B cell (primary cell): ENCODE measurements at places on chromosomes 7 and 10.
A peak's percentile ranks its signal among the peaks of the same experiment; 100 is the strongest.

DNA sequence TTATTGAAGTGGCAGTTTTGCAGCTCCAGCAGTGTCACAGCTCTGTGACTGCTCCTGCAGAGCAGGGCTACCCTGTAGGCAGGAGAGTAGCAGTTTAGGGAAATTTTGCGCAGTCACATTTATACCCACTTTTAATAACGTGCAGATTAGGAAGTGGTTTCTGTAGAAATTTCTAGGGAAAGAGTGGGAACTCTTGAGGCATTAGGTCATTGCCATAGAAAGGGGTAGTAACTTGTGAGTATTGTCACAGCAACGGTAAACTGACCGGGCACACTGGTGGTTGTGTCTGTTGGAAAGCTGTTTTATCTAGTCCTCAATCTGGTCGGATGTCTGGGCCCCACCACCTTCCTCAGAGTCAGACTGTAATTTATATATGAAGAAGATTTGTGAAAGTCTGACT, 51.9 kb downstream of the CDC14C start:
- no peak for DNase-seq

DNA sequence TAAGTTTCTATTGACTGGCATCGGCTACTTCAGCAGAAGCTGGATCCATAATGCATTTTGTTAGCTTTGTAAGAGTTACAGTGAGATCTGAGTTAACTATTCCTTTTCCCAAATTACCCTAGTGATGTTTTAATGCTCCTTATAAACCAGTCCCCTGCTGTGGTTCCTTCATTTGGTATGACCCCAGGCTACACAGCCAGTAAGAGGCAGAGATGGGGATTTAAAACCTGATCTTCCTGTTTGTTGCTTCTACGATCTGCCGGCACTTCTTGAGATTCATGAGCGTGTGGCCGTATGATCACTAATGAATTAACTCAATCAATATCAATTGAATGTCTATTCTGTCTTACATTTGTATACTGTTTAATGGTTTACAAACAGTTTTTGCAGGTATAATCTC, 86.1 kb downstream of the CACNB2 start:
- no peak for DNase-seq

DNA sequence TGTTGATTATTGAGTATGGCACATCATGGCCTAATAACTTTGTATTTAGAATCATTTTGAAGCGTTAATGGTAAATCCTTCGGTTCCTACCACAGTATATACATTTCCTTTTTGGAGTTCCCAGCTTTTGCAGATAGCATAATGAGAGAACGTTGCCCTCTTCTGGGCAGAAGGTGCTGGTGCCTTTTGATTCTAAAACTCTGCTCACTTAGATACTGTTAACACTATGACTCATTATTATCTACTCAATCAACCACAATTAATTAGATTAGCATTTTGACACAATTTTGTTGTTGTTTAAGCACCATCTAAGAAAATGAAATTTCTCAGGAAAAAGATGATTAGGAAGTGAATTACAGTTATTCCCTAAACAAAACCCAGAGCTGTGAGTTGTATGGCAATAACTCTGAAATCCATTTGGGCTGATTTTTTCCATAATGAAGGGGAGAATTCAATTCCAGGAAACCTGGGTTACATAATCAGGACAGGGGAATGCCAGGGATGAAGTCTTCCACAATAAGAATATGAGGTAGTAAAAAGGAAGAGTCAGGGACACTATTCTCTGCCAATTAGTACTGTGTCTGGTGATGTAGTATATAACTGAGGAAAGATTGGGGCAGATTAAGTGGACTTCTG, 11.5 kb upstream of the DLD start:
- DNase-seq, result peak; percentile 52

DNA sequence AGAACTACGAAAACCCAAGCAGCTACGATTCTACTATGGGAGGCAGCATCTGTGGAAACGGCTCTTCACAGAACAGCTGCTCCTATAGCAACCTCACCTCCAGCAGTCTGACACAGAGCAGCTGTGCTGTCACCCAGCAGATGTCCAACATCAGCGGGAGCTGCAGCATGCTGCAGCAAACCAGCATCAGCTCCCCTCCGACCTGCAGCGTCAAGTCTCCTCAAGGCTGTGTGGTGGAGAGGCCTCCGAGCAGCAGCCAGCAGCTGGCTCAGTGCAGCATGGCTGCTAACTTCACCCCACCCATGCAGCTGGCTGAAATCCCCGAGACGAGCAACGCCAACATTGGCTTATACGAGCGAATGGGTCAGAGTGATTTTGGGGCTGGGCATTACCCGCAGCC, 81.6 kb upstream of the SAMD8 start:
- DNase-seq, result no peak

GRCh38 chr7:128831178-128831993, 1.2 kb downstream of the FLNC start:
- DNase-seq, result peak; percentile 58

DNA sequence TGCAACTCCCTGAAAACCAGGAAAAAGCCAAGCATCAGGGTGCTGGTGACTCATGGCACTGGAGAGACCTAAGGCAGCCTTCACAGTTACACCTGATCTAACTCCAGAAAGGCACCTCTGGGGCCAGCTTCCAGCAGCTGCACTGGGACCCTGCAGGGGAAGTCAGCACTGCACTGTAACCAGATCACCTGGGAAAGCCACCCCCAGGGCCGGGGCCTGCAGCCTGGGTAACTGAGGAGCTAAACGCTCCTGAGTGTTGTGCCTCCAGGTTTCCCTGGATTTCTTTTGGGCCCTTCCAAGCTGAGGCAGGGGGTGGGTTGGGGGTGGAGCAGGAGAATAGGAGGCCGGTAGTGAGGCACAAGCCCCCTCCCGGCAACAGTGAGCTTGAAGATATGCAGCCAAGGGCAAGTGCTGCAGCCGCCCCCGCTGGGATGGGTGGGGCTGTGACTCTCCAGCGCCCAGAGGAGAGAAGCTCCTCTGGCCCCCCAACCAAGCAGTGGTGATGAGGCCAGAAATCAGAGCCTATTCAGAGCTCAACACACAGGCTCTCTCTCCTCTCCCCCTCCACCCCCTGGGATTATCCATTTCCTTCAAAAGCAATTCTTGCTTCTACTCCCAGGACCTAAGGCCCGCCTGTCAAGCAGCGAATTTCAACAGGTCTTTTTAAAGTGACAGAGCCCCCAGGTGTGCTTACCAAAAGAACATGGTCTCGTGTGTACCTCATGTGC, 2.6 kb downstream of the CXCL12 start:
- no peak for DNase-seq

DNA sequence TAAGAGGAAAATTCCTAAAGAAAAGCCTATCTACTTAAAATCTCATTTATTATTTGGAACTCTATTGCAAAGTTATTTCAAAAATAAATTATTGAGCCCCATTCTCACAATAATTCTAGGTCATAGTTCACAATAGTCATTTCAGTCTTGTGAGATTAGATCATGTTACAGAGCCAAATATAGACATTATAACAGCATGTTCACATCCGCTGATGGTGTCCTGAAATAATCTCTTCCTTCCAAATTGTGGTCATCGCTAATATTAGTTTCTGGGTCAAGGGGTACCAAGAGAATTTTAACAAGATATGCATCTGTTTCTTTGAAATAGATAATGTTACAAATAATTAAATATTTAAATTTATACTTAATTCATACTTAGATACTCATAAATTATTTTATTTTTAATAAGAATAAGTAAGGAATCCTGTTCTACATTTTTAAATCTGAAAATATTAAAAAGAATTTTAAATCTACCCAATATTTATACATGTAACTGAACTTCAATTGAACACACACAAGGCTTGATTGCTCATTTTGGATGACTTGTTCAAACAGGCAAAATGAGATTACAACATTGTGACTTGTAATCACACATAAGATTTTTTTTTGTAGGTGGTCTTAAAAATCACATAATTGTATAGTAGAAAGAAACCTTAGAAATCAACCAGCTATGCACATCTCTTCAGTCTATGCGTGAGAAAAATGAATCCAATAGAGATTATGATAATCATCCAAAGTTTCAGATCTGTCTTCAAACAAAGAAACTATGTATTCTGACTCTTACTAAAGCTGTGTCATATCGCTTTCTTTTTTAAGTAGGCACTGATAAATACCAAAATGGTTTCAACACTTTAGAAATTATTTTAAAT, 13.1 kb downstream of the GNAT3 start:
- no peak for DNase-seq

DNA sequence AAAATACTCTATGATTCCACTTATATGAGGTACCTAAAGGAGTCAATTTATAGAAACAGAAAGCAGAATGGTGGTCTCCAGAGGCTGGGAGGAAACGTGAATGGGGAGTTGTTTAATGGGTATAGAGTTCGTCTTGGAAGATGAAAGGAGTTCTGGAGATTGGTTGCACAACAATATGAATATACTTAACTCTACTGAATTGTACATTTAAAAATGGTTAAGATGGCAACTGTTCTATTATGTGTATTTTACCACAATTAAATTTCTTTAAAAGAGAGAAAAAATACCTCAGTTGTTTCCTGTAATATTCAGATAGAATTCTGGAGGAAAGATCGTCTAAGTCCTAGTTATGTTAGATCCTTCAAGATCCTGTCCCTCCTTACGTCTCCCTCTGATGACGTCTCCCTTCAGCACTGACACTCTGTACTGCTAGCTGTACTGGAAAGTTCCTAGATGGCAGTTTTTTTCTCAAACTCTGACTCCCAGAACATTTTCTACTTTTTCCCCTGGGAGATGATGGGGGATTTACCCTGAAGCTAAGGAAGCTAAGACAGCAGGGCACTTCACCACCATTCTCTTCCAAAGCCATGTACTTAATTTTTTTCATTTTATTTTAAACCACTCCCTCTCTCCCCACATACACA, 53.2 kb upstream of the CAV2 start:
- DNase-seq, result no peak

DNA sequence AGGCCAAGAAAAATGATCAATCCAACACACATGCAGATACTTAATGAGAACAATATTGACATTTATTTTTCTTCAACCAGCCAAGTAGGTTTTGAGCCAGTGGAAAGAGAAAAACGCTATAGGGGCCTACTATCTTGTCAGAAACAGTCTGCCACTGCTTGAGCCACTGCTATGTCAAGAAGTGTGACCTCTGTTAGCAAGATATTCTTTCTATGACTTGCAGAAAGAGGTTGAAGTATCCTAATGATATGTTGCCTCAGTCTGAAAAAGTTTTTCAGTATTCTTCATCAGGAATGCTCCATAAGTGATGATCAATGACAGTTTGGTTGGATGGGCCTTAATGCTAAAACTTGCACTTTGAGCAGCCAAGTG, 328.4 kb upstream of the KCND2 start:
- DNase-seq, result no peak

- DNase-seq, result no peak
These were observed 86.7 kb upstream of the ADRB1 start for GRCh38 chr10:113957013-113957412.

DNA sequence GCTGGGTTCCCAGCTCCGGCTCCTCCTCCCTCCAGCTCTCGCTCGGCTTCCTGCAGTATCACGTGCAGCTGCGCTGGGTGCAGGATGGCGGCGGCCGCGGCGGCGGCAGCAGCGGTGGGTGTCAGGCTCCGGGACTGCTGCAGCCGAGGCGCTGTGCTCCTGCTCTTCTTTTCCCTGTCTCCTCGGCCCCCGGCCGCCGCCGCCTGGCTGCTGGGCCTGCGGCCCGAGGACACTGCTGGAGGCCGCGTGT, at the start of gene CNNM1:
Gene CNNM1 (plus strand): TSS at position 53 of the 250 bp plus-strand sequence. CDS start 32 bp downstream, at position 85.
- DNase-seq, result no peak

- no peak for DNase-seq
These were observed 11.6 kb downstream of the GHRHR start for GRCh38 chr7:30975256-30975899.

DNA sequence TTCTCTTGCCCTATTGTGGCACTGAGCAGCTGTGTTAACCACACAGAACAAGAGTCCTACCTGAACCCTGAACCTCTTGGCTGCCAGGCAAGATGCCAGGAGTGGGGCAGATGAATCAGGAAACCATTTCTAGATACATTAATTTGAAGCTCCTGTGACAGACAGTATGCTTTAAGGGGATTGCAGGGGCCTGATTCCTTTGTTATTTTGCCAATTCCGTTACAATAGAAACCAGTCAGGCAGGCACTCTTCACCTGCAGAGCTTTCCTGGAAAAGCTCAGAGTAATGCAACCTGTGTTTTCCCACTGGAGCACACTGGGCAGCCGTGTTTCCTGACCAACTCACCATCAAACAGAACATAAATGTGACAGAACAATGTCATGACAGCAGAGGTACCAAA, 233.1 kb downstream of the BMPER start:
- no peak for DNase-seq

DNA sequence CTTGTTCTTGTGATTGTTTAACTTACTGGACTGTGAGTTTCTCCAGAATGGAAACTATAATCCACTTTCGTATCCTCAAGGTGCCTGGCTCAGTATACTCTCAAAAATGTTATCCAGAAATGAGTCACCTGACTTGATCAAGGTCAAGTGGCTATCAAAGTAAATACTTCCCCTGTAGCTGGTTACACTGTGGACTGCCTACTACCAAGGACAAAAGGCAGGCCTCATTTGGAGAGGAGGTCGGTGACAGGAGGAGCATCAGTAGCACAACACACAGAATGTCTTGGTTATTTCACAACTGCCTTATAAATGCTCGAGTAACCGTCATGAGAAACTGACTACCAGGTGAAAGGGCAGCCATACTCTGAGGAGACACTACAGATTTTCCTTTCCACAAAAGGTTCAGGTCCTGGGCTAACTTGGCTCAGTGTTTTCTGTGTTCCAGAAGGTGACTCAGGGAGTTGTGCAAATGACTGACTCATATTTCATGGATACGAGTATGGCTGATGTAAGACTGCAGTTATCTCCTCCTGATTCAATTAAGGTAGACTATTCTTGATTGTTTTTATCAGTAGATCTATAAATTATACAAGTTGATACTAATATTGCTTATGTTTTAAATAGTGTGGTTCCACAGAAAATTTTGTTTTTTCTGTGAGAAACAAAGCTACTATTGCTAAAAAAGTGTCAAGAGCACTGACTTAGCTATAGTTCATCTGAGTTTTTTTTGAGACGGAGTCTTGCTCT, 4.2 kb upstream of the CCNY start:
- no peak for DNase-seq

GRCh38 chr7:36006636-36007229, 146.3 kb upstream of the EEPD1 start:
- DNase-seq, result no peak

GRCh38 chr10:4070921-4071660, 286.1 kb upstream of the KLF6 start:
- DNase-seq, result no peak

DNA sequence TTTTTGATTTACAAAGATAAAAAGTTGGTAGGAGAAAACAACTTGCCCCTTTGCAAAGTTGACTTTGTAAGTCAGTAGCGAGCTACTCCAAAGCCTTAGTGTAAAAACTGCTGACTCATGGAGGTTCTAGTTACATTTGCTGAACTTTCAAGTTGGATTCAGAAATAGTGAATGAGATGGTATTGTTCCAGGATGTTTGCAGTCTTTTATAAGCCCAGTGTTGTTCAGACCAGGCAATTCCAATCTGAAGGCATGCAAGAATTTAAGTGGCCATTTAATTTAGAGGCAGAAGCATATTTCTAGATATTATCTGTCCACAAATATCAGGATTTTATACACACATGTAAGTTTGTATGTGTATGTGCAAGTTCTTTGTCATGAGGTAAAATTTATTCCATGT, 21.6 kb downstream of the TES start:
- DNase-seq, result no peak

- DNase-seq, result no peak
These were observed 90.3 kb upstream of the LYZL2 start for GRCh38 chr10:30719832-30720231.

GRCh38 chr10:63021225-63021624, 111.9 kb upstream of the NRBF2 start:
- no peak for DNase-seq
